Activated CD4-positive, alpha-beta memory T cell treated with anti-CD3 and anti-CD28 coated beads for 36 hours (primary cell): ENCODE measurements at places on chromosomes 13 and 19. TPM values are rescaled to one million over a fixed set of nuclear protein-coding genes. Genes with fewer than 3 reads are reported as not detected.

DNA sequence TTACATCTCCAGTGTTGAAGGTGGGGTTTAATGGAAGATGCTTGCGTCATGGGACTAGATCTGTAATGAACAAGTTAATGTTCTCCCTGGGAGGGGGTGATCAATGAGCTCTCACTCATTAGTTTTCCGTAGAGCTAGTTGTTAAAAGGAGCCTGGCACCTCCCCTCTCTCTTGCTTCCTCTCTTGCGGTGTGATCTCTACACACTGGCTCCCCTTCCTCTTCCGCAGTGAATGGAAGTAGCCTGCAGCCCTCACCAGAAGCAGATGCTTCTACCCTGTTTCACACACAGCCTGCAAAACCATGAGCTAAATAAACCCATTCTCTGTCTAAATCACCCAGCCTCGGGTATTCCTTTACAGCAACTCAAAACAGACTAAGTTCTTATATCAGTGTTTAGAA is 318.8 kb downstream of the SLITRK1 start:
- no peak overlapping the region for H3K27ac ChIP-seq
- no peaks in the 10 kb centered on the region for H3K27me3 ChIP-seq
- no peak for DNase-seq
- H3K4me1 ChIP-seq: no peaks in the 10 kb centered on the region

C5AR1 gene
- total RNA-seq: 0.48 TPM

GRCh38 chr19:18457483-18458331 is 19.8 kb upstream of the ISYNA1 start:
- no peak for DNase-seq
- H3K27me3 ChIP-seq: no peaks in the 10 kb centered on the region
- no peak overlapping the region for H3K27ac ChIP-seq

DNA sequence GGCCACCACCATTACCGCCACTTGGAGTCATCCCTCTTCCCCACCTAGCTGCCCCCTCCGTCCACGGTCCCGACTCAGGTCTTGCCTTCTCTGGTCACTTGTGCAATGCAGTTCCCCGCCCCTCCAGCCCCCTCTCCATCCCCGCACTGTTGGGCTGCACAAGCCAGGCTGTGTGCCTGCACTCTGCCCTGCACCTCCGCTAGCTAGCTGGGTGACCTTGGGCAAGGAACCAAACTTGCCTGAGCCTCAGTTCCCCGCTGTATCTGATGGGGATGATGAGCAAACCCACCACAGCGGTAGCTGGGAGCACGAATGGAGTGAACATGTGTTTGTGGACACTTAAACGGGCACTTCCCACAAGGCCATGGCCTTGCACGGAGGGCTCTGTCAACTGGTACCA is 5.6 kb upstream of the TMEM147 start:
- H3K4me3 ChIP-seq: no peak overlapping the region
- DNase-seq: no peak
- peaks cover 4% of the 10 kb centered on the region for H3K27me3 ChIP-seq
- no peak overlapping the region for H3K27ac ChIP-seq
- H3K36me3 ChIP-seq: peaks cover 4% of the 10 kb centered on the region
